ENCODE measurements at places on chromosomes 6 and 20.

DNA sequence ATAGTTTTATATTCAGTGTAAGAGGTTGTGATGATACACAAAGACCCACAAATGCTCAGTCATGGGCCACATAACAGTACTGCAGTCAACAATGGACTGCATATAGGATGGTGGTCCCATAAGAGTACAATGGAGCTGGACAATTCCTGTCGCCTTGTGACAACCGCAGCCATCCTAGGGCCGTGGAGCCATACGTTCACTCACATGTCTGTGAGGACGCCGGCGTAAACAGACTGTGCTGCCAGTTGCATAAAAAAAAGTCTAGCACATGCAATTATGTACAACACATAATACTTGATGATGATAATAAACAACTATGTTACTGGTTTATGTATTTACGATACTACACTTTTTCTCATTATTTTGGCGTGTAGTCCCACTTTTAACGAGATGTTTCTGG lies 30.9 kb downstream of the BFSP1 start:
- no peak for DNase-seq

- DNase-seq = no peak
Observed at GRCh38 chr6:115729036-115729435, 331.7 kb downstream of the FRK start.

GRCh38 chr6:33664506-33665057 lies 43.5 kb downstream of the ITPR3 start:
- no peak for DNase-seq

GRCh38 chr20:59580146-59580946 lies 24.0 kb upstream of the PHACTR3 start:
- DNase-seq = no peak

- no peak for DNase-seq
Observed at GRCh38 chr20:58706975-58707681, 14.5 kb downstream of the NPEPL1 start.

DNA sequence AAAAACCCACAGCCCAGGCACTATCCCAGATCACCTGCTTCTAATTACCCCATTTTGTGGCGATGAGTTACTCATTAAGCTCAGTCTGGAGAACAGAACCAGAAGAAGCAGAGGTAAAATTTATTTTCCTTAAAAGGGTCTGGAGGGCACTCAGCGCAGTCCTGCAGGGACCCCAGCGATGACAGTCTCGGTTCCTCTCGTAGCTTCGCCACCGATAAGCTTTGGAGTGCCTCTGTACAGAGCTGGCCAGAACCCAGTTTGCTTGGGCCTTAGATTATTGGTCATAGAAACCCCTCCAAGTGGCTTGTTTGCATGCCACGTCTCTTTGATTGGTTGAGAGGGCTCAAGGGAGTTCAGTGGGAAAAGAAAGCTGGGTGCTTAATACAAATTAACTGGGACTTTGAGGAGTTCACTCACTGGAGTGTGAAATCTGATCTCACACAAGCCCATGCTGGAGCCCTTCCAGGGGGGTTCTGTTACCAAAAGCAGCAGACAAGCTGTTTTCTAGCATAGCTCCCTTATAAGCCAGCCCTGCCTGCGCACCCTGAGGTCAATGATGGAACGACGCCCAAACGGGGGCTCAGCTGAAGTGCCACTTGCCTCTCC lies 158.5 kb upstream of the ARID1B start:
- DNase-seq = no peak

All from activated T-helper 1 cell treated with Interleukin-2 at 50 U/mL for 16 hours (primary cell).